ENCODE measurements at places on chromosomes 16 and 17.

DNA sequence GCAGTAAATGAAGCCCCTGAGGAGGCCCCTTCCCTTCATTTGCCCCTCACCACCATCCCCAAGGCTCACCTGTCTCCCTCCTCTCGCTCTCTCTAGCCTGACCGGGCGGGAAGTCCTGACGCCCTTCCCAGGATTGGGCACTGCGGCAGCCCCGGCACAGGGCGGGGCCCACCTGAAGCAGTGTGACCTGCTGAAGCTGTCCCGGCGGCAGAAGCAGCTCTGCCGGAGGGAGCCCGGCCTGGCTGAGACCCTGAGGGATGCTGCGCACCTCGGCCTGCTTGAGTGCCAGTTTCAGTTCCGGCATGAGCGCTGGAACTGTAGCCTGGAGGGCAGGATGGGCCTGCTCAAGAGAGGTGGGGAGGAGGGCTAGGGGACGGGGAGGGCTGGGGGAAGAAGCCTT lies 21.0 kb downstream of the WNT9B start:
- no peak for DNase-seq

DNA sequence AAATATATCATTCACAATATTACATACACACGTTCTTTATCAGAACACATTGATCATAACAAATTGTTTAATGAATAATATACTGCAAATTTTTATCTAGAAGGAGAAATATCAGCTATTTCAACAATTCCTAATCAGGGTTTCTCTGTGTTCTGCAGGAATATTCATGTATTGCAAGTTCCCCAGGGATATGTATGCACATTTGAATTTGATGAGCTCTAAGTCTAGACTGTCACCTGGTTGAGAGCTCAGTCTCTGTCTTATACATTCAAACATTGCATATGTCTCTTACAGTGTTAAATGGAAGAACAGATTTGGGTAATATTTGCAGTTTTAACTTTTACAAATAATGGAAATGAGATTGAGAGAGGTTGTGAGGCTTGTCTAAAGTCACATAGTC lies 829.7 kb downstream of the CDH11 start:
- DNase-seq: no peak

DNA sequence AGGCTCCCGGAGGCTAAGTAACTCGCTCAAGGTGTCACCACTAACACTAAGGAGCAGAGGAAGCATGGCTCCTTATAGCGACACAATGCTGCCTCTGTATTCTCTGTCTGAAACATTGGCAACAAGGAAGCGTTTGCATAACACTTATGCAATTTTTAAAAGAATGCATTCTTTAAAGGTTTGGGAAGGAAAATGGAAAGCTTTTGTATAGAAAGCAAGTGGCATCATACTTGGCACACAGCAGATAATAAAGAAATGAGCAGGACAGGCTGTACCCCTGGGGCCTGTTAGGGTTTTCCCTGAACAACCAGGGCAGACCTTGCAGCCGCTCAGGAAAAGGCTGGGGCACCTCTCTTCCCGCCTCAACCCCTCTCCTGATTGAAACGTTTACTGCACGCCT lies 36.9 kb downstream of the PPL start:
- no peak for DNase-seq

- no peak for DNase-seq
Observed at GRCh38 chr17:82343560-82343959, 10.0 kb upstream of the SECTM1 start.

GRCh38 chr16:70370924-70371323 lies 24.2 kb downstream of the DDX19A start:
- no peak for DNase-seq

Measured in stimulated activated CD4-positive, alpha-beta T cell treated with anti-CD3 and anti-CD28 coated beads, Interleukin-12 subunit alpha, Interleukin-12 subunit beta, amount 100 ng/mL, for 48 hours (primary cell).